ENCODE measurements at places on chromosomes 16 and 17.

GRCh38 chr16:88739139-88739976, 33.1 kb downstream of the CTU2 start:
- DNase-seq, result no peak

DNA sequence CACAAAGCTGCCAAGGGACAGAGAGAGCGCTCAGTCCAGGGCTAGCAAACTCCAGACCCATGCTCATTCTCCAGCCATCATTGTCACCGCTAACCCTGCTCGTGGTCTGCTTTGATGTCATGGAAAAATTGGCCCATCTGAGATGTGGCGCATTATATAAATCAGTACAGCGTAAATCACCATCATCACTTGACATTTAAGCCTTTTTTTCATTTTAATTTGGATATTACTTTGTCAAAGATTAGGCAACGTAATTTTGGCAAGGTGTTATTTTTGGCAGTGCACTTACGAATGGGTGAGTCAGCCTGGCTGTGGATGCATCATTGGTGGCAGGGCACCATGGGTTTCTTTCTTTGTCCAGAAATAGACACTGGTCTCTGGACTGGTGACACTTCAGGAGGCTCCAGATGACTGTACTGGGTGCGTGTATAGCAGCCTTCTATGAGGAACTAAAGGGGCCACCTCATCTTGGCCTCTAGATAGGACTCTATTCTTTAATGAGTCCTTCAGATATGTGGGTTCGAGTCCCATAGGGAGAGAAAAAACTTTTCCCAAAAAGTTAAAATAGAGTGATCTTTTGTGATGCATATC, 166.3 kb downstream of the MSI2 start:
- no peak for DNase-seq

- no peak for DNase-seq
These were observed 17.5 kb downstream of the UBALD1 start for GRCh38 chr16:4597174-4597573.

DNA sequence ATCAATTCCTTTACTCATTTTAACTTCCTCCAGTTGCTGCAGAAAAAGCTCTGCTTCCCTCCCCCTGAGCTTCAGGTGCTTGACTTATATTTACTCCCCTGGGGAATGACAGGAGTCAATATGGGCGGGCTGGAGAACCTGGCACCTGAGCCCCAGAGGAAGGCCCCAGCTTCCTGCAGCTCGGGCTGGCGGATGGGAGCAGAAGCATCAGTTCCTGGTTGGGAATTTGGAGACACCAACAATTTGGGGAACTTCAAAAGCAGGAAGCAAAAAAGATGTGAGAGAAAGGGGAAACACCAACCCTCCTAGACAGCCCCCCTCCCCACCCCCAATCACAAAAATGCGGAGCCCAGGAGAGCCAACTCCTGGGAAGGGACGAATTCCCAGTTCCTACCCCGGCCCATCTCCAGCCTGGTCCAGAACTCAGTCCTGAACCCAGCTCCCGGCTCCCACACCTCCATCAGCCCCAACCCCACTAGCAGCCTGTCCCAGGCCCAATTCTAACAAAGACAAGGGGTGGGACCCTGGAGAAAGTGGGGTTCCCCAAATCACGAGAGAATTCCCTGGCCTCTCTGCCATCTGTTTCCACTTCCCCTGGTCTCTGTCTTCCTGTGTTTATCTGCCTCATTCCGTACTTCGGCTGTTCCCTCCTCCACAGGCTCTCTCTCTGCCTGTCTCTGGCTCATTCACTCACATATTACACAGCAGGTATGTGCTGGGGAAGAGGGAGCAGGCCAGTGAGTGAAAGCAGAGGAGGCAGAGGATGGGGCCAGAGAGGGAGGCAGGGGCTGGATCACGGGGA, 16.2 kb upstream of the ASGR2 start:
- DNase-seq, result no peak

- no peak for DNase-seq
These were observed 107.9 kb downstream of the RAP1GAP2 start for GRCh38 chr17:2904135-2904534.

DNA sequence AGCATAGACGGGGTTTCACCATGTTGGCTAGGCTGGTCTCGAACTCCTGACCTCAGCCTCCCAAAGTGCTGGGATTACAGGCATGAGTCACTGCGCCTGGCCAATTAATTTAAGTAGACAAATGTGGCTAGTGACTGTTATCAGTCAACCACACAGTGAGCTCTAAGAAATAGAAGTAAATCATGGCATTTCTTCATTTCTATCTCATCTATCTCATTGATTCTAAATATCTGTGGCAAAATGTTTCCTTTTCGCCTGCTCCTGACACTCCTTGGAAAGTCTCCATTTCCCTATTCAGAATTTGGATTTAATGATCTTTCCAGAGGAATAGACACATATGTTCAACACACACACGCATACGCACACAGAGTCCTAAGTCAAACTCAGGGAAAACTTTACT, 81.3 kb downstream of the HIC1 start:
- no peak for DNase-seq

DNA sequence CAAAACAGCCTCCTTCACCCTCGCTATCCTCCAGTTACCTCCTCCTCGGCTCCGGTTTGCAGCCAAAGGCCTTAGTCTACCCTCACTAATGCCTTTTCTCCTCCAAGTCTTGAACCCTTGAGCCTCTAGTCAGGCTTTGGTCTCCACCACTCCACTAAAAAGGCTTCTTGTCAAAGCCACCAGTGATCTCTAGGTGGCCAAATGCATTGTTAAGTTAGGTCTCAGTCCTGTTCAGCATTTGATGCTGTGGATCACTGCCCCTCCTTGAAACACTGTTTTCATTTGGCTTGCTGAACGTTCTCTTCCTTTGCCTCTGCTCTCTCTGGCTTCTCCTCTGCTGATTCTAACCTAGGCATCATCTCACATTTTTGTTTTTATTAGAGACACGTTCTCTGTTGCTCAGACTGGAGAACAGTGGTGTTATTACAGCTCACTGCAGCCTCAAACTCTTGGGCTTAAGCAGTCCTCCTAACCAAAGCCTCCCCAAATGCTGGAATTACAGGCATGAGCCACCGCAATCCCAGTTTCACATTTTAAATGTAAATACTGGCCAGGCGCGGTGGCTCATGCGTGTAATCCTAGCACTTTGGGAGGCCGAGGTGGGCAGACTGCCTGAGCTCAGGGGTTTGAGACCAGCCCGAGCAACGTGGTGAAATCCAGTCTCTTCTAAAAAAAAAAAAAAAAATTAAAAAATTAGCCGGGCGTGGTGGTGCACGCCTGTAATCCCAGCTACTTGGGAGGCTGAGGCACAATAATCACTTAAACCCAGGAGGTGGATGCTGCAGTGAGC, 1.1 kb downstream of the SGF29 start:
- DNase-seq, result no peak

- peak; percentile 63 for DNase-seq
These were observed 924 bp downstream of the SMARCD2 start for GRCh38 chr17:63841350-63842172.

- DNase-seq, result no peak
These were observed 56.1 kb upstream of the LYRM9 start for GRCh38 chr17:27949304-27949703.

DNA sequence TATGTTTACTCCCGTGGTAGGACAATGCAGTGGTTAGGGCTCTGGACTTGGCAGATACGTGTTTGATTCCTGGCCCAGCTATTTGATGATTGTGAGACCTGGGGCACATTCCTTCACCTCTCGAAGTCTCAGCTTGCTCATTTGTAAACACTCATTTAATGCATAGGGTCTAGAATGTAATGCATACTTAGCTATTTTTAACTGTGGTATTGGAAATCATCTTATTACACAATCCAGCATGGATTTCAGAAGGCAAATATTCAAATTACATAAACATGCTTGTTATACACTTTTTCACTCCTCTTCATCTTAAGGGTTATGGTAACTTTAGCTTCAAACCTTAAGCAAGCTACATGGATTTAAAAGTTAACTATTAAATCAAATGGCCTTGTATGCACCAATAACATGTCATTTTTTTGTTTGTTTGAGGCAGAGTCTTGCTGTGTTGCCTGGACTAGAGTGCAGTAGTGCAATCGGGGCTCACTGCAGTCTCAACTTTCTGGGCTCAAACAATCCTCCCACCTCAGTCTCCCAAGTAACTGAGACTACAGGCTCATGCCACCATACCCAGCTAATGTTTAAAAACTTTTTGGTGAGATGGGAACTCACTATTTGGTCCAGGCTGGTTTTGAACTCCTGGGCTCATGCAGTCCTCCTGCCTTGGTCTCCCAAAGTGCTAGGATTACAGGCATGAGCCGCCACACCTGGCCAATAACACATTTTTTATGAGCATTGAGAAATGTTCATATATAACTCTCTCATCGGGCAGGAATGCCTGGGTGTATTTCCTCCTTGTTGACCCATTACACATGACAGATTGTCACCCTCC, 52.5 kb downstream of the VAT1L start:
- no peak for DNase-seq

DNA sequence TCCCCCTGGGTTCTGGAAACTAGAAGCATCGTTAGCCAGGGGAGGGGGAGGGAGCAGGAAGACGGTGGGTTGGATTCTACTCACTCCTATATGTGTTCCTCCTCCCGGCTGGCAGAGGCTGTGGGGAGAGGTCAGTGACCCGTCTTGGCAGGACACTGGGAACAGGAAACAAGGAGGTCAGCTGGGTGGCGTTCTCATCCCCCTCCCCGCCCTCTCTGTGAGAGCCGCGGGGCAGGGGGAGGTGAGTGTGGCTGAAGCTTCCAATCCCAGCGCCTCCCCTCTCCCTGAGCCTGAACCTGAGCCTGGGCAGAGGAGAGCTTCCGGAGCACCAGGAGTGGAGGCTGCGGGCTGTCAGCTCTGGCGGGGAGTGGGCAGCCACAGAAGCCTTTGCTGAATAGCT, 12.5 kb downstream of the GPRC5C start:
- no peak for DNase-seq

DNA sequence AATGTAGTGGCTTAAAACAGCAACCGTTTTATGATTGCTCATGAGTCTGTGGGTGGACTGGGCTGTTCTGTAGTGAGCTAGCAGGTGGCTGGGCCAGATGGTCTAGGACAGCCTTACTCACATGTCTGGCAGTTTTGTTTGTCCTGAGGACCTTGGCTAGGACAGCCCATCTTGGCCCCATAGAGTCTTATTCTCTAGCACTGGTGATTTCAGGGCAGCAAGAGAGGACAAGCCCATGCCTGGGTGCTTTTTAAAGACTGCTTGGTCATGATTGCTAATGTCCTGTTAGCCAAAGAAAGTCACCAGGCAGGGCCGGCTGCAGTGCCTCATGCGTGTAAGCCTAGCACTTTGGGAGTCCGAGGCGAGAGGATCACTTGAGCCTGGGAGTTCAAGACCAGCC, 139.8 kb downstream of the KATNIP start:
- DNase-seq, result no peak

GRCh38 chr17:419073-419735, 66.6 kb upstream of the RPH3AL start:
- peak; percentile 62 for DNase-seq

GRCh38 chr16:47634727-47635126, 173.6 kb downstream of the PHKB start:
- no peak for DNase-seq

GRCh38 chr17:29376667-29377270, 13.4 kb upstream of the TAOK1 start:
- no peak for DNase-seq

DNA sequence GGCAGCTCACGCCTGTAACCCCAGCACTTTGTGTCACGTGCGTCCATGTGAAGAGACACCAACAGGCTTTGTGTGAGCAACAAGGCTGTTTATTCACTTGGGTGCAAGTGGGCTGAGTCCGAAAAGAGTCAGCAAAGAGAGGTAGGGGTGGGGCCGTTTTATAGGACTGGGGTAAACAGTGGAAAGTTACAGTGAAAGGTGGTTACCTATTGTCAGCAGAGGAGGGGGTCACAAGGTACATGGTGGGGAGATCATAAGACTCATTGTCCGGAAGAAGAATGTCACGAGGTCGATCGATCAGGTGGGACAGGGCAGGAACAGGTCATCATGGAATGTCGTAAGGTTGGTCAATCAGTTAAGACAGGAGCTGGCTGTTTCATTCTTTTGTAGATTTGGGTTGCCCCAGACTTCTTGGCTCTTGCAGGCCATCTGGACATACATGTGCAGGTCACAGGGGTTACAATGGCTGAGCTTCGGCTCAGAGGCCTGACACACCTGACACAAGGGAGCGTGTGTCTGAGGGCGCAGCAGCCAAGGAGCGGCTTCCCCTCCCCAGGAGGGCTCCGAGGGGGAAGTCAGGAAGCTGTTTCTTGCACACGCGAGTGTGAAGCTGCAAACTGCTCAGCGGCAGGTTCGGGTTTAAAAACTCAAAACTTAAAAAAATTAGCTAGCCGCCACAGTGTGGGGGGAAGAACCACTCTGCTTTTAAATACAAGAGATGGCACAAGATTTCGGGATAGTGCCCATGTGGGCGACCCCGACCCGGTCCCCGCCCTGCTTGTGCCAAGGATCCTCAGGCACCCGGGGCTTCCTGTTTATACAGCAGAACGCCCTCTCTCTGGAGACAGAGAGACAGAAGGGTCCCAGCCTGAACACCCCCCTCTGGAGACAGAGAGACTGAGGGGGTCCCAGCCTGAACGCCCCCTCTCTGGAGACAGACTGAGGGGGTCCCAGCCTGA, 12.4 kb upstream of the TEX19 start:
- DNase-seq, result no peak

DNA sequence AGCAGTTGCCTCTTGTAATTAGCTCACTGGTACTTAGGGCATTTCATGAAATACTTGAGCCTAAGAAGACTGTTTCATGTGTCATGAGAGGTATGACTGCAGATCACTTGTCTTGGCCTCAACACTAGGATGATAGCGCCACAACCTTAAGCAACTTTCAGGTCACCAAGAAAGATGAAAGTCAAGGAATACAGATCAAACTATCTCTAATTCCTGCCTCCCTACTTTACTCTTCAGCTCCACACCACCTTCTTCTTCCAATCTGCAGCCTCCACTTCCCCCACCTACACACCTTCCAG, 28.0 kb downstream of the GNA13 start:
- no peak for DNase-seq

DNA sequence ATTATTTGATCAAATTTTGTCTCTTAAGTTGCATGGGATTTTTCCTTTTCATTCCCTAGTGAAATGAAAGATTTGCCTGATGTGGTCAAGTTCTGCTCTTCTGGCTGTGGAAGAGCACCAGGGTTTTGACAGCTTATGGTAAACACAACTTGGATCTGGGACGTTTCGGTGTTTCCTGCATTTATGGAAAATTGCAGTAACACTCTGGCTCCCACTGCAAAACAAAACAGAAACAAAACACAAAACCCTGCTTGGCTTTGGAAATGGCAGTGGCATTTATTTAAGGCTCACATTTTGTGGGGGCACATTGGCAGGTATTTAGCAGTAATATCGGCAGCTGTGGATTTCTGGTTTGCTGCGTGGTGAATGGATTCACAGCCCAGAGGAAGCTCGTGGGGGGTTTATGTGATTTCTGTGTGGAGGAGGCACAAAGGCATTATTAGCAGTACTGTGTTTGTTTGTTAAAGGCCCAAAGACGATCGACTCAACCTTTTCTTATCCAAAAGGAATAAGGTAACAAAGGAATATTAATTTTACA, 377.8 kb downstream of the SNX29 start:
- DNase-seq, result no peak

GRCh38 chr16:85174871-85175723, 62.8 kb upstream of the CIBAR2 start:
- DNase-seq, result no peak

- DNase-seq, result no peak
These were observed 126.0 kb downstream of the RBFOX3 start for GRCh38 chr17:79484600-79485418.

- DNase-seq, result no peak
These were observed 99.7 kb upstream of the CDH13 start for GRCh38 chr16:82527101-82527500.
